ENCODE measurements at places on chromosomes 2 and 18. TPM values are rescaled to one million over a fixed set of nuclear protein-coding genes. Genes with fewer than 3 reads are reported as not detected.
A peak's percentile ranks its signal among the peaks of the same experiment; 100 is the strongest.

PTRHD1 gene
- 56.3 TPM for total RNA-seq

FAM110C gene
- total RNA-seq, result not detected

GRCh38 chr2:174888646-174889271 is 116.4 kb downstream of the CHN1 start:
- DNase-seq, result no peak

DNA sequence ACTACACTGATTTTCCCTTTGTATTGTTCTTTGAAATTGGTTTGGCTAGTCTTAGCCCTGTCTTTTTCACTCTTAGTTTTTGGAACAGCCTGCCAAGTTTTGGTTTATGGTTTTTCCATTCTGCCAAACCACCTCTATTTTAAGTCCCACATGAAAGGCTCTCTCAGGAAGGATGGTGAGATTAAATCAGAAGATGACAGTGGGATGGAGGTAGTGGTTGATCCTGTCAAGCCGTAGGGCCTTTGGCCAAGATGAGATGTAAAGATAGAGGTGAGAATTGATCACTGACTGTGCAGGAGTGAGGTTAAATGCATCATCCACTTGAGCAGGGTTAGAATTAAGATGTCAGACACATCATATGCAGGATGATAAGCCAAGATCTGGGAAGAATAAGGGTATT is 948.5 kb downstream of the SLC4A3 start:
- DNase-seq, result no peak

DNA sequence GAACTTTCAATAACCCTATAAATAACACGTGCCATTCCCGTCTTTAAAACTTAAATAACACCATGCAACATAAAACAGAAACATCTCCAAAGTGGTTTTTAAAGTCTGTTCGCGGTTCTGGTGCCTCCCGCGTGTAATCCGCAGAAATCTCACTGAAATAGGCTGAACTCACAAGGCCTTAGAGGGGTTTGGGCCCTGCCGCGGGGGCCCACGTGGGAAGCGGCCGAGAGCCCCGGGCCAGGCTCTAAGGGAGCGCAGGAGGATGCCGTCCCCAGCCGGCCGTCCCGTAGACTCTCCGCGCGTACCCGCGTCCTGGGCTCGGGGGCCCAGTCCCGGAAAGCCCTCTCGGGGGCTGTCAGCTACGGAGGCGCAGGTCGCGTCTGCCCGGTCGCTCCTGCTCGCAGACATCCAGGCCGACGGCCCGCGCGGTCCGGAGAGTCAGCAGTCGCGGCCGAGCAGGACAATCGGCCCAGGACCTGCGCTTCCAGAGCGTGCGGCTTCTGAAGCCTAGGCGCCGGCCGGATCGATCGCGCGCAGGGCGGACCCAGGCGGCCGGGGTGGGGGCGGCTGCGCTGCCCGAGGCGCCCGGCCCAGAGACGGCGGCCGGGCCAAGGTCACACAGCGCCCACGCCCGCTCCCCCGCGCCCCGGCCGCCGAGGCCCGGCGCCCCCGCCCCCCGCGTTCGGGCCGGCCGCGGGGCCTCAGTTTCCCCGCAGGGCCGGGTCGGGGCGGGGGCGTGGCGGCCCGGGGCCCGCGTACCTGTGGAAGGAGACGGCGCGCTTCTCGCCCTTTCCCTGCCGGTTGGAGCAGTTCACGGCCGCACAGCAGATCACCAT is 558 bp downstream of the THAP4 start:
- peak; percentile 53 for DNase-seq

GRCh38 chr2:11446733-11447248 is 19.2 kb downstream of the E2F6 start:
- DNase-seq, result peak; percentile 78

- DNase-seq, result no peak
Observed at GRCh38 chr2:98881153-98881650, 54.8 kb downstream of the CRACDL start.

DNA sequence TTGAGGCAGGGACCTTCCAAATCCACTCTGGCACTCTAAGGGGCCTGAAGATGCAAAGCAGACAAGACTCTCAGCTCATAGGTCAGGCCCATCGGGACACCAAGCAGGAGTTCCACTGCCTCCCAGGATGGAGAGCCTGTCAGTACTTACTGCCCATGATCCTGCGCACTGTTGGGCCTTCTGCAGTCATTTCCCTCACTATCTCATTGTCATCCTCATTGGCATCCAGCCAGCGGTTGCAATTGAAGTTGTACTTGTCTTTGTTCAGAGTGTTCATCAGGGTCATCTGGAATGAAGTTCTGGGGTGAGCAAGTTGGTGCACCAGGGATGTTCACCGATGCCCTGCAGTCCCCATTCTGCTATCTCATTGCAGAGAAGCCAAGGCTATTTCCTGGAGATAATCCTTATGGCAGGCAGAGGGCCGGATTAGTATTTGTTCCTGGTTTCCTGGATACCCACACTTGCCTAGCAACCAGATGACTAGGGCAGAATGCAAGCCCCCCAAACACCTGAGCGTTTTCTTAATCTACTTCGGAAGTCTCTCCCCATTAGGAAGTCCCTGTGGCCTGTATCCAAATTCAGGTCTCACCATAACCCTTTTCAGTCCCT is 65.1 kb downstream of the LOXHD1 start:
- peak; percentile 1 for DNase-seq

- no peak for DNase-seq
Observed at GRCh38 chr2:181306785-181307184, 150.4 kb upstream of the ITGA4 start.

- no peak for DNase-seq
Observed at GRCh38 chr2:37100054-37100453, 15.7 kb downstream of the GPATCH11 start.

DNA sequence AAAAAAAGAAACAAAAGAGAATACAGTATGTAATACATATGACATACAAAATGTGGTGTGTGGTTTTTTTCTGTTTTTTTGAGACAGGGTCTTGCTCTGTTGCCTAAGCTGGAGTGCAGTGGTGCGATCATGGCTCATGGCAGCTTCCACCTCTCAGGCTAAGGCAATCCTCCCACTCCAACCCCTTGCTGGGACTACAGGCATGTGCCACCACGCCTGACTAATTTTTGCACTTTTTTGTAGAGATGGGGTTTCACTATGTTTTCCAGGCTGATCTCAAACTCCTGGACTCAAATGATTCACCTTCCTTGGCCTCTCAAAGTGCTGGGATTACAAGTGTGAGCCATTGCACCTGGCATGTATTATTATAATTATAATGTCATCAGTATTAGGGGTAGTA is 38.9 kb downstream of the DHX57 start:
- DNase-seq, result no peak

DNA sequence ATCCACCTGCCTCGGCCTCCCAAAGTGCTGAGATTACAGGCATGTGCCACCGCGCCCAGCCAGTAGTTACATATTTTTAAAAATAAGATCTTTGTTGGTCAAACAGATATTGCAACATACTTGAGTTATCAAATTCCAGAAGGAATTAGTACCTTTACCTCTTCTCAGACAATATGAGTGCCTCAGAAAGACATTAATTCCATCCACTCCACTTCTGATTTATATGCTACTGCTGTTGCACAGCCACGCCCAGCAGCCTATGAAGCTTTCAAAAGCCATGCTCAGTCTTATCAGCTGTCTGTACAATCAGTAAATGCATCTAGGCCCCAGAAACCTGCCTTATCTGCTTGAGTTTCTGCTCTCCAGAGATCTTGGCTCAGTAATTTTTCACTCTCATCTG is 47.8 kb downstream of the MEX3C start:
- no peak for DNase-seq

DNA sequence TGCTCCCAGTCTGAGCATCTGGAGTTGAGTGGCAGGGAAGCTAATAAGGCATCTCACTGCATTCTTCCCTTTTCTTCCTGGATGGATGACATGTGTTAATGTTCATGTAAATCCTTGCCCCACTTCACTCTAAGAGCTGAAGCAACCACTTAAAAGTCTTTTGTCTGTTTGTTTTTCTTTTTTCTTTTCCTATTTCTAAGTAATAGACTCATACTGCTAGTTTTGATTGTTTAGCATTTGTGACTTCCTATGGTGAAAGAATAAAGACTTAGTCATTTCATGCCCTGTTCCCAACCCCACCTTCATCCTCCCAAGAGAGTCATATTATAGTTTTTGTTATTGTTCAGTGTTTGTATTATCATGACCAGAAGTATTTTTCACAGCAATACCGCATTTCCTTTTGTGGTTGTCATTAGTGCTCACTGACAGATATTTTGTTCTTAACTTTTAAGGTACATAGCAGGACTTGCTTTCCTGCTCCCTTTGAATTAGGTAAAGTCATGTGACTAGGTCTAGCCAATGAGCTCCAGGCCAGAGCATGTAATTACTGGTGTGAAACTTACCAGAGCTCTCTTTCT is 18.1 kb upstream of the SPP2 start:
- DNase-seq, result no peak

- DNase-seq, result peak; percentile 76
Observed at GRCh38 chr2:216922175-216922780, 62.4 kb upstream of the TNP1 start.

DNA sequence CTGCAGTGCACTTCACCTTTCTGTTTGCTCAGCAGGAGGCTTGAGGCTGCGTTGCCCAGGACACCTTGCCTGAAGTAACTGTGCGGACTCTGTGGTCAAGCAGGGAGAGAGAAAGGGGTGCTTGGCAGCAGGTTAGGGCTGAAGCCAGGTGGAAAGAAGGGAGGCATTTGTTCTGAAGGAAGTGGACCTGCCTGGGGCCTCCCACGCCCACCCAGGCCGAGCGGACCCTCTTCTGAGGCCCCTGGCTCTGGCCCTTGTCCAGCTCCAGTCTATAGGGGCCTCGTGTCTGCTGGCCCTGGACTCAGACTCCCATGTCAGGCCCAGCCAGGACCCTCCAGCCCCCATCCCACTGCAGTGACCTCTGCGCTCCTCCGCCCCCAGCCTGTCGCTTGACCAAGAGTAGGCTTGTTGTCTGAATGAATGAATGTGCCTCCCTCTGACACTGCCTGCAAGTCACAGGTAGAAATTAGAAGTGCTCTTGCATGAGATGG is 2.5 kb downstream of the SNED1 start:
- no peak for DNase-seq

DNA sequence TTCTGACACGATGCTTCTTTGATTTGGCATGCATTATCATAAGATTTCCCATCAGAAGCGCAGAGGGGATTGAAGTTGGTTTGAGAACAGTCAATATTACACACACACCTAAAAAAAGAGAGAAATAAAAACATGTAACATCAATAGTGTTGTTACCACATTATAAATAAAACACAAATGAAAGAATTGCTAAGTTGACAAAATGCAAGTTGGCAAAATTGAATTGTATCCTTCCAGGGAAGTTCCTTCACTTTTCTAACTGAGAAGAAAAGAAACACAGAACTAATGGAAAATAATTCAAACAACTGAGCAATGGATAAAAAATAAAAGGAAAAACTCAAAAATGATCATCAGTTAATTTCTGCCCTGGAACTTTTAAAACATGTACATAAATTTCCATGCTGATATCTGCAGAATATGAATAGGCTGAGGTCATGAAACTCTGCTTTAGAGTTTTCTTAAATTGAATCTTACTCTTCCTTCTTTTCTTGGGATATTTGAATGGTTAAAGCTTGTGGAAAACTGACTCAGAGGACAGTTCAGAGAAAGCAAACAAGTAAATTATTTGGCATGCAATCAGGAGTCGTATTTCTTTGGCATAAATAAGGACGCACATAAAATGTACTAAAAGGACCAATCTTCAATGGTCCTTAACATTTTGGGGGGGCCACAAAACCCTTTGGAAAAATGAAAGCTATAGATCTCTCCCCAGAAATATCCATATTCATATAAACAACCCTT is 152.4 kb upstream of the CAVIN2 start:
- DNase-seq, result no peak

DNA sequence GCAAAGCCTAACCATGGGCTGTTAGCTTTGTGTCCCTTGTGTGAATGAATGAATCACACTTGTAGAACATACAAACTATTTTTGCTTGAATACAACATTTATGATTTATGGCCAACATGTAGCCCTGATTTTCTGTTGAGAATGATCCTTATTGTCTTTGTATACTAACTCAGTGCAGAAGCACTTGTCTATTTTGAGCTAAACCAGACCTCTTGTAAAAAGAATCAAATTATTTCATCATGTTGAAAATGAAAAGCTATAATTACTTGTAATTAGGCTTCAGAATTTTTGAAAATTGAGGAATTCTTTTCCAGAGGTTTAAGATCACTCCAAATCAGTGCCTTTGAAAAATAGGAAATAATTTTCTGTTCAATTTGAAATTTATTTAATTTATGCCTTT is 85.9 kb downstream of the ZNF407 start:
- no peak for DNase-seq

GRCh38 chr2:102520009-102520408 is 47.0 kb downstream of the SLC9A4 start:
- DNase-seq, result peak; percentile 53

- no peak for DNase-seq
Observed at GRCh38 chr2:7639476-7639875, 722.3 kb downstream of the RNF144A start.

- DNase-seq, result no peak
Observed at GRCh38 chr2:172856606-172857005, 121.0 kb downstream of the RAPGEF4 start.

DNA sequence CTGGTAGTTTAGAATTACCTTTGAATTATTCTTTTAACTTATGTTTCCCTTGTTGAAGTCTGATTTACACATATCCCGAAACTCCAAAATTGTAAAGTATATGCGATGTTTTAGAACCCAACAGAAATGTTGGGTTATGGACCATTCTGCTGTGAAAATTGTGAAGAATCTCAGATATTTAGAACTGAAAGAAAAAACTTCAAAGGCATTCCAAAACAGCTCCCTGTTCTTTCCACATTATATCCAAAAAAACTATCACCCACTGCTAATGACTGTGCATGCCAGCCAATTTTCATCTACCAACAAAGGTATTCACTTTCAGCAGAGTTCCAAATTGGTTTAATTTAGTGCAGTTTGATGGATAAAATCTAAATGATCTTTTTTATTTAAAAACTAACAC is 21.5 kb upstream of the PDE1A start:
- no peak for DNase-seq

DNA sequence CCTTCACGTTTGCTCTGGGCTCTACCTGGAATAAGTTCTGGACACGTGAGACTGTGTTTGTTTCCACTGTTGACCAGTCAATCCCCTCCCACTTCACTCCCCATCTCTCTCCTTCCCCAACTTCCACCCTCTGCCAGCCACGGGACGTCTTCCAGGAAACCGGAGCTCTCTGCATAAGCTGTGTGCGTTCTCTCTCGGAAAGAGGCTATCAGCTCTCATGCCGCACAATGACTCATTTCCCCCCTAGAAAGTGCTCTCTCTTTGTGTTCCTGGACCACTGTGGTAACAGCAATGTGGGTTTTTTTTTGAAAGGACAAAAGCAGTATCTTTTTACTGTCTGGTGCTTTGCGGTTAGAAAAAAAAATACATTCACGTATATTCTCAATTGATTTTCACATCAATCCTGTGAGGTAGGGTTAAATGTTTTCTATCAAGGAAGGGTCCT is 10.2 kb downstream of the PROKR1 start:
- DNase-seq, result peak; percentile 48

DNA sequence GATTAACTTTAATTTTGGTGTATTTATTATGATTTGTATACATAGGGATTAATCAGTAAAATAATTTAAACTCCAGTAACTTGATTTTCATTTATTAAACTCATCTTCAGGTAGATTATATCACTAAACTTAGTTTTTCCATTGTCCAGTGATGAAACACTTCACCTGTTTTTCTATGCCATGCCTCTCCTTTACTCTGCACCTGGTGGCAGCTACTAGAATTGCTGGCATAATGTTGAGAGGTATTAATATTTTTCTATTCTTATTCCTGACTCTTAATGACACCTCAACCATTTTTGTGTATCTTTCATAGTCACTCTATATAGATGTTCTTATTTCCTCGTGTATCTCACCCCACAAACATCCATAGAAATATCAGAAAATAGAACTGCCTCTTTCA is 940.3 kb upstream of the CRIM1 start:
- DNase-seq, result no peak

Measured in SJCRH30 (cell line).